OCI-M1 (cell line): ENCODE measurements at places on chromosomes 4 and X.
A peak's percentile ranks its signal among the peaks of the same experiment; 100 is the strongest.

DNA sequence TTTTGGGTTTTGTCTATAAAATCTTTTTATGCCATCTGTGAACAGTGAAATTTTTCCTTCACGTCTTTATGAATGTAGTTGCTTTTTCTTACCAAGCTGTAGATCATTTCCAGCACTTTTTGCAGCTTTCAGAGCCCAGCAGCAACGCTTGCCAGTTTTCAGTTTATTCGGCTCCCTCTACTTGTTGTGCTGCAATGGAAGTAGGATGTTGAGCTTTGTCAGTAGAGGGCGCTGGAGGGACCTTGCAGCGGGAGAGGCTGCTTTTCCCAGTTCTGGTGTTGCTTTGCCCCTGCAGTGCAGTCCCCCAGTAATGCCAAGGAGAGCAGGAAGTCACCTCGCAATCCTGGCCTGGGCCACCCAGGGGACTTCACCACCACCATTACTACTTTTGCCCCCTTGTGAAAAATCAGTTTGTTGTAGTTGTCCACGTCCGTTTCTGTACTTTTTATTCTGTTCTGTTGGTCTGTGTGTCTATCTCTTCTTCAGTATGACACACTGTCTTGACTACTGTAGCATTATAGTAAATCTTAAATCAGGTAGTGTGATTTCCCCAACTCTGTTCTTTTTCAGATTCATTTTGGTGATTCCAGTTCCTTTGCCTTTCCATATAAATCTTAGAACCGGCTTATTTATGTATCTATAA, 21.8 kb downstream of the CMC4 start:
- peak; percentile 65 for DNase-seq

DNA sequence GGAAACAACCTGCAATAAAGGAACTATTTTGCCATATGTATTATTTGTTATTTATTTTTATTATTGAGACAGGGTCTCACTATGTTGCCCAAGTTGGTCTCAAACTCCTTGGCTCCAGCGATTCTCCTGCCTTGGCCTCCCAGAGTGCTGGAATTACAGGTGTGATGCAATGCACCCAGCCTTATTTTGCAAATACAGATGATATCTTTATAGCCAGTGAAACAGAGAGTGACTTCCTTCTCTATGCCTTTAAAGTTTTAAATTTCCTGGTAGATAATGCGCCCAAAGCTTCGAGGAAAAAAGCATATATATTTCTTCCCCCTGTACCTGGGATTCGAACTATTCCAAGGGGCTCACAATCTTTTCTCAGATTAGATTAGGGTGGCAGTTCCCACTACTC, 601.1 kb upstream of the HTR2C start:
- DNase-seq = no peak

GRCh38 chr4:72215198-72215597, 183.4 kb downstream of the NPFFR2 start:
- no peak for DNase-seq

- DNase-seq = peak; percentile 68
These were observed 52.2 kb downstream of the STIM2 start for GRCh38 chr4:26912810-26913209.

DNA sequence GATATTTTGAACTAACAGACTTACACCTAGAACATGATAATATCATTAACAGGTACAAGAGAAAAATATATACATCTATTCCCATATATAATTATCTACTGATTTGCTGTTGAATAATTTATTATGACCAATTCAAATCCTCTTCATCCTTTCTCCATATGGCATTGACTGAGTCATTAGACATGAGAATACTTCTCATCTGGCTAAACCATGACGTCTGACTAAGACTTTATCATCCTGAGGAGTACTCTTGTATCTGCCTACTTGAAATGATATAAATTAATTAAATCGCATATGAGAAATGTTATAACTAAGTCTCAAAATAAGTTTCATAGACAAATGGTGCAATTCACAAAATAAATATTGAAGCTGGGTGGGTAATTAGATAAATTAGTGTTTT, 67.4 kb downstream of the EMCN start:
- DNase-seq = no peak

GRCh38 chr4:40923316-40924095, 173.8 kb downstream of the NSUN7 start:
- no peak for DNase-seq

DNA sequence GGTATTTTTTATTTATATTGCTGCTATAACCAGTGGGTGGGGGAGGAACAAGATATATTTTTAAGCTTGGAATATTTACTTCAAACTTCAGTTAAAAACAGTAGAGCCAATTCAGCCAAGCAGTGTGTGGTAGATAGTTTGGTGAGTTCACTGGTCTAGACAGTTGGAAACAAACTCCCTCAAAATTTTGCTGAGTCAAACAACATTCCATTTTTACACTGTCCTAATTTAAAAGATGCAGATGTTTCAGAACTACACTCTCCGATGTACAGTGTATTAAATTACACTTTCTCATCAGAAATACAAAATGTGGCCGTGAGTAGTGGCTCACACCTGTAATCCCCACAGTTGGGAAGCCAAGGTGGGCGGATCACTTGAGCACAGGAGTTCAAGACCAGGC, 23.3 kb downstream of the PRKX start:
- DNase-seq = no peak

- DNase-seq = no peak
These were observed 1.1 kb upstream of the STX18 start for GRCh38 chr4:4542774-4543485.

DNA sequence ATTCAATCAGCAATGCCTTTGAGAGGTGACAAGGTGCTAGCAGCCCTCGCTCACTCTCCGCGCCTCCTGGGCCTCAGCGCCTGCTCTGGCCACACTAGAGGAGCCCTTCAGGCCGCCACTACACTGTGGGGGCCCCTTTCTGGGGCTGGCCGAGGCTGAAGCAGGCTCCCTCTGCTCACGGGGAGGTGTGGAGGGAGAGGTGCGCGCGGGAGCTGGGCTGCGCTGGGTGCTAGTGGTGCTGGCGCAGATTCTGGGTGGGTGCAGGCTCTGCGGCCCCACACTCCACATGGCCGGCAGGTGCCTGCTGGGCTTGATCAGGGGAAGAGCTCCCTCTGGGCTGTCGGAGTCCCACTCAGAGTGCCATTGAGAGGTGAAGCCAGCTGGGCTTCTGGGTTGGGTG, 351.0 kb downstream of the GASK1B start:
- no peak for DNase-seq

- DNase-seq = no peak
These were observed 190.3 kb downstream of the MAML3 start for GRCh38 chr4:139963708-139964107.

- DNase-seq = no peak
These were observed 34.4 kb downstream of the PARM1 start for GRCh38 chr4:74967324-74967723.

DNA sequence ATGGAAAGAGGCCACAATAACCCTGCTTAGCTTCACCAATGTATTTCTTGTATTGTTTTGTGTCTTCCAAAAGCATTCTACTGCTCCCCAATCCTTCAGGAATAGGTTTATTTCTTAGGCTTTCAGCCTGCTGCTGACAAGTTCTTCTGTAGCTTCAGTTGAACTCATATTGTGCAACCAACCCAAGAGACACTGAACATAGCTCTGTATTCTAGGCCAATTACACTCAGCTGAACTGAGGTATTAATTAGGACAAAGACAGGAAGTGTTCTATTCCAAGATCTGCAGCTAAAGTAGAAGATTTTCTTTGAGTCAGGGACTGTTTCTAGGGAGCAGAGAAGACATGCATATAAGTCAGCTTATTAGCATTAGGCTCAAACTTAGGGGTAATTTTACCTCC, 151.8 kb downstream of the LHFPL1 start:
- no peak for DNase-seq

GRCh38 chr4:8341691-8342090, 72.1 kb downstream of the HTRA3 start:
- no peak for DNase-seq

DNA sequence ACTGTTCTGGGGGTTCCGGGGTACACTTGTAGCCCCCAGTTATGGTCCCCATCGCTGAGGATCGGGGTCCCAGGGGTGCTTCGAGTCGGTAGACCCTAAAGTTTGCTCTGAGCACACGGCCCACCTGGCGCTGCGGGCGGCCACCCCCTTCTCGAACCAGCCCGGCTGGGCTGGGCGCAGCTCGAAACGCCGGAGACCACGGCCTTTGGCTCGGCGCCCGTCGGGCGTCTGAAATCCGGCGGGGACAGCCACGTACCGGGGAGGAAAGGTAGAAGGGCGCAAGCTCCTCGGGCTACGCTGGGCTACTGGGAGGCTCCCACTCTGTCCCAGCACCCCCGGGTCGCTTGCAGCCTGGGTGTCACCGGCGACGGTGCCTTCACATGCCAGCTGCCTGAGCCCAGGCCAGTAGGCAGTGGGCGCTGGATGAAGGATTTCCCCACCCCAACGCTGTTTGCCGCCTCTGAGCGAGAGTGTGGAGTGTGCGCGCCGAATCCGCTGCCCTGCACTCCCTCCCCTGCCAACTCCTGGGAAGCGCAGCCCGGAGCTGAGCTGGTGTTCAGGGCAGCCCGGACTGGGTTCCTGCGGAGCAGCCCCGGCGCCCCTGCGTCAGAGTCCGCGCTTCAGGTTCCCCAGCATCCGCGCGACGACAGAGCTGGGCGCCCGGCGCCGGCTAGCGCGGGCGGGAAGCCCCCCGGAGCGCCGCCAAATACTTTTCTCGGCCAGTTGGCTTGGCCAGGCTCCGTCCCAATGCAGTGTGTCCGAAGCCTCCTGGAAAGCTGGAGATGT, 637 bp downstream of the MAMLD1 start:
- DNase-seq = peak; percentile 28

- DNase-seq = no peak
These were observed 35.9 kb upstream of the HPSE start for GRCh38 chr4:83370640-83370906.

DNA sequence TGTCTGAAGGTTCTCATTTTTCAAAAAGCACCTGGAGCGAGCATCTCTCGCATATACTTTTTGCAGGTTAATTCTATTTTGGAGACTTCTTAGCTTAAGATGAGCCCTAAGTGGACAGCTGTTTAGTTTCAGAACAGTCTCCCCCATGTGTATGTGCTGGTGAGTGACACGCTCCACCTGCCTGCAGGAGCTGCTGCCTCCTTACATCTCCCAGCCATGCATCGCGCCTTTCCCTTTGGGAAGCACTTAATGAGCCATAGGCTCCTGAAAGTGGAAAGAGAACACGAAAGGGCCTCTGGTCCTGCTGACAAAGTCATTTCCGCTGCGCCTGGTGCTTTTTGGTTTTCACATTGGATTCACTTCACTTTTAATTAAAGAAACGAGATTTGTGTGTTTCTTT, 56.1 kb downstream of the TRIML2 start:
- no peak for DNase-seq

- DNase-seq = no peak
These were observed 265.3 kb downstream of the PCDH18 start for GRCh38 chr4:137267024-137267423.

DNA sequence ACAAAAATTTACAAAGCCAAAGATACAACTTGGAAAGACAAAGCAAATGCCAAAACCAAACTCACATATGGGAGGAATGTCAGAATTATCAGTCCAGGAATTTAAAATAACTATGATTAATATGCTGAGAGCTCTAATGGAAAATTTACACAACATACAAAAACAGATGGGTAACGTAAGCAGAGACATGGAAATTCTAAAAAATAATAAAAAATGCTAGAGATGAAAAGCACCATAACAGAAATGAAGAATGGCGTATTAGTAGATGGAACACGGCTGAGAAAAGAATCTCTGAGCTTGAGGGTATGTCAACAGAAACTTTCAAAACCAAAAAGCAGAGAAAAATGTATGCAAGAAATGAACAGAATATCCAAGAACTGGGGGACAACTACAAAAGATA, 4.1 kb upstream of the MANBA start:
- DNase-seq = no peak

DNA sequence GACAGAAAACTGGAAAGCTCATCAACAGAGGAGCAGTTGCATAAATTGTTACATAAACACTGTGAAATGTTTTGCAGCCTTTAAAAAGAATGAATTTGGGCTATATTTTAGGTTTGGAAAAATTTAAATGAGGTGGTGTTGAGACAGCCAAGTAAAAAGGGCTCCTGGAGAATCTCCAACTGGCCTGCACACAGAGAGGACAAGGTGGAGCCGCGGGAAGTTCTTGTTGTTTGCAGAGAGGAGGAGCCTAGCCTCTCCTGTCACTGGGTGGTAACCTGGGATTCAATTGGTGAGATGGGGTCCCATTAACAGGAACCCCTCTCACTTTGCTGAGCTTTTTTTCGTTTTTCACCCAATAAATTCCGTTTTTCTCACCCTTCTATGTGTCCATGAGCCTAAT, 13.4 kb downstream of the GIMD1 start:
- no peak for DNase-seq

- DNase-seq = no peak
These were observed 43.1 kb upstream of the MTM1 start for GRCh38 chrX:150525061-150525919.

DNA sequence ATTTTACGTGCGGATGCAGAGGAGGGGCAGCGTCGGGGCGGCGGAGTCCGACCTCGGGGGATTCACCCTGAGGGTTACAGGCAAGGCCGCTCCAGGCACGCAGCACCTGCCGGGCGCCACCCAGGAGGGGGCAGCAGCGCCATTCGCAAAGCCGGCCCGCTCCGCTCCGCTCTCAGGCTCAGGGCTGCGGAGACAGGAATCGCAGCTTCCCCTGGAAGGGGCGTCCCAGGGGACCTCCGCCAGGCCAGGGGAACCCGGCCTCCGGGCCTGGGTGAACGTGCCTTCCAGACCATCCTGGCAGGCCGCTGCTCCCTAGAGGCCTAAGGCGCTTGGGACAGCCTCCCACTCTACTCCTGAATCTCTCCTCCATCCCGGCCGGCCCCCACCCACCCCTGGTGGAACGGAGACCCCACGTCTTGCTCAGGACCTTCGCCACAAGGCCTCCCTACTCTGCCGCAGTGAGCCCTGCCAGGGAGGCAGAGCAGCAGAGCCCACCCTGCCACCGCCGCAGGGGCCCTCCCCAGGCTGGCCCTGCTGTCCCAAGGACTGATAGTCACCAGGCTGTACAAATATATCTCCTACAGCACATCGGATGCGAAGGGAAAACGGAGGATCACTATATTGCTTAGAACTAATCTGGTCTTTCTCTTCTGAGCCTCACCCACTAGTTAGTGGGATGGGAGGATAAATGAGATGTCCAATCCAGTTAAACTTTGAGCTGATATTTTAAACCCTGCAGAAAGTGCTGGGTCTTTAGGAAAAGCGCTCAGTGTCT, 115.0 kb downstream of the SMIM20 start:
- no peak for DNase-seq

DNA sequence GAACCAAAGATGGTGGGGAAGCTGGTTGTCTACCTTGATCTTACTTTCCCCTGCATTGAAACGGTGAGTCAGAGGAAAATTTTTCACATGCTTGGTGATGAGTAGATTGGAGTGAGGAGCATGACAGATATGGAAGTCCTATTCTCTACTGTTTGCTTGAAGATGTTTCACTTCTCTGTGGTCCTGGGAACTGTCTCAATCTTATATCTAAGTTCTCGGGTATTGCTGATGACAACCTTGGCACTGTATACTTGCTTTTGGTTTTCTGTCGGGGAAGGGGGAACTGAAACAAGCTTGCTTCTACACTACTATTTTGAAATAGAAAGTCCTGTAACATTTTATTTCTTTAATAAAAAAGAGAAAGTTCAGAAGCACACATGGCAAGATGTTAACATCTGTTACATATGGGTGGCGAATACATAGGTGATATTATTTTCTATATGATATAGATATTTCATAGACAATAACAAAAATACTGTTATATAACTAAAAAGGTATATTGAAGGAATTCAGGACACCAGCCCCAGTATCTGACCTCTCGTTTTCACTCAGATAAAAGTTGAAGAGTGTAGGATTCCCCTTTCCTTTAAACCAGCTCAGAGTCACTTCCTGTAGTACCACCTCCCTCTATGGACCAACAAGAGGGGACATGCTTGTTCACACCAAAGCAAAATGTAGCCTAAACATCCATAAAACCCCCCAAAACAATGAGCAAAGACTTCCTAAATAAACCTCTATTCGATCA, 88.8 kb downstream of the FMR1NB start:
- DNase-seq = no peak
